Activated CD4-positive, CD25-positive, alpha-beta regulatory T cell (primary cell): ENCODE measurements at places on chromosomes 7 and 10.
A peak's percentile ranks its signal among the peaks of the same experiment; 100 is the strongest.

- no peak for DNase-seq
Observed at GRCh38 chr10:105063796-105064195, 422.7 kb downstream of the SORCS3 start.

- no peak for DNase-seq
Observed at GRCh38 chr10:60427709-60428386, 38.2 kb upstream of the ANK3 start.

DNA sequence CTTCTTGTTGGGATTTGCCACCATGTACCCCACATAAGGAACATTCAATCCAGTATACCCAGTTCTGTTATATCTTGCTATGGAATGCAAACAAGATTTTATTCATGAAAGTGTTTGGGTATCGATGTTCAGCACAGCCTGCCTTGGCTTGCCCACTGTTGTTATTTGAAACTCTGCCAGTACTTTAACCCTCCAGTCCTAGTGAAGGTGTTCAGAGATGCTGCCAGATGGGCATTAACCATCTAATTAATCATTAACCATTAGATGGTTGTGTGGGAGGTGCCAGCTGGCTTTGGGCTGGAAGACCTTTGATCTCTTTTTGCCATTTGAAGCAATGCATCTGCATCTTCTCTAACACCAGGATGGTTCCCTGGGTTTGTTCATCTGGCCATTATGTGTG lies 363.0 kb downstream of the SH2D4B start:
- DNase-seq: no peak

DNA sequence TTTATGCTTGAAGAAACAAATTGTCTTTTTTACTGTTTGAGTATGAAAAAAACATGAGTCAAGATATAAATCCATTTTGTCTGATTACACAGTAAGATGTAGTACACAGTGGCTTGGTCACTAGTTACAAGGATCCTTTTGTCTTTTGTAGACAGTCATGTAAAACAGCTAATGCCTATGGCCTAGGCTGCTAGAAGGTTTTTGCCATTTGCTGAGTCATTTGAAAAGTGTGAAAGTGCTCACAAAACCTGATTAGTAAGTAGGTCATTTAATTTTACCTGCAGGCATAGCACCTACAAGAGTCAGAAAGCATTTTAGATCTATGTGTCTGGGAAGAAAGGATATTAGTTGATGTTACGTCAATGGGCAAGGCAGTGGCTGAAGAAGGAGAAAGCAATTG lies 819.4 kb downstream of the MAGI2 start:
- DNase-seq: no peak

DNA sequence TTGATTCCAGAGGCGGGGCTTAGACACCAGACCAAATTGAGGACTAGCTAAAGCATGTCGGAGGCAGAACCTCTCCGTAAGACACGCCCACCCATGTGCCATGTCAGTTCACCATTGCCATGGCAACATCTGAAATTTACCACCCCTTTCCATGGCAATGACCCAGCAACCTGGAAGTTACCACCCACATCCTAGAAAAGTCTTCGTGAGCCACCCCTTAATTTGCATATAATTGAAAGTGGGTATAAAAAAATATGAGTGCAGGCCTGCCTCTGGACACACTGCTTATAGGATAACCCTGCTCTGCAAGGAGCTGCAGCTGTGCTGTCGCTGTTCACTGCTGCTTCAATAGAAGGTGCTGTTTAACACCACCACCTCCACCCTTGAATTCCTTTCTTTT lies 28.0 kb downstream of the TMEM270 start:
- no peak for DNase-seq

DNA sequence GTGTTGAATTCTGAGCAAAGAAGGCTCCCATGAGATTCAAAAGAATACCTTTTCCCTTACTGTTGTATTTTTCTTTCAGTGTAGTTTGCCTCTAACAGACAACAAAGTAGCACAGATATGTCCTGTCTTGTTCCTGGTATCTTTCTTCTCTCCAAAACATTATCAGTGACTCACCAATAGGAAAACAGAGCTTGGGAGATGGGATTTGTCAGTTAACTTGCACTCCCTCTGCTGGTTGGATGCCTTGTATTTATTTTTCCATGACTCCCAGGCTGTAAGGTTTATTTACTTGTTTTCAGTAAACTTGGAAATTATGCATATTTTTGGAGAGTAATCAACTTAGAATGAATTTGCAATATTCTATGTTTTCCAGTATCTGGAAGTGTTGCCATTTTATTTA lies 129.7 kb downstream of the SAMD9 start:
- no peak for DNase-seq

GRCh38 chr7:6148724-6149360 lies 117.7 kb downstream of the ANKRD61 start:
- DNase-seq: no peak

GRCh38 chr7:116630932-116631671 lies 40.9 kb upstream of the MET start:
- no peak for DNase-seq

- DNase-seq: no peak
Observed at GRCh38 chr10:110305767-110306451, 1.2 kb upstream of the SMNDC1 start.

GRCh38 chr7:135616136-135616535 lies 46.2 kb upstream of the STMP1 start:
- DNase-seq: no peak

GRCh38 chr7:92691578-92691977 lies 101.4 kb upstream of the FAM133B start:
- no peak for DNase-seq

GRCh38 chr10:72328829-72329204 lies 25.9 kb downstream of the DNAJB12 start:
- DNase-seq: no peak

DNA sequence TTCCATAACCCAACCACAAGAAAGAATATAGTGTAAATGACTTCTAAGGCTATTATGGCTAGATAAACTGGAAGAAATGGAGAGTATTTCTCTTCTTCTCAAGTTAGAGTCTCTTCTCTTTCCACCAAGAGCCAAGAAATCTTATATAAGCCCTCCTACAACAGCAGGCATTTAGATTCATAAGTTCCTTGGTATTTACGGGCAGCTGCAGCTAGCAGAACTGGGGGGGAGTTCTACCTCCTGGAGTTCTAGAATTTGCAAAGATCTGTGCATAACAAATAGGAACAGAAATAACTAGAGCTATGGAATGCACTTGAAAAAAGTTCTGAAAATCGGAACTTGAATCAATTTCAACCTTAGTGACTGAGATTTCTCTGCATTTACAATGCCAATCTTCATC lies 715.2 kb upstream of the GRM3 start:
- no peak for DNase-seq

GRCh38 chr10:24451325-24451820 lies 242.4 kb downstream of the KIAA1217 start:
- DNase-seq: no peak

DNA sequence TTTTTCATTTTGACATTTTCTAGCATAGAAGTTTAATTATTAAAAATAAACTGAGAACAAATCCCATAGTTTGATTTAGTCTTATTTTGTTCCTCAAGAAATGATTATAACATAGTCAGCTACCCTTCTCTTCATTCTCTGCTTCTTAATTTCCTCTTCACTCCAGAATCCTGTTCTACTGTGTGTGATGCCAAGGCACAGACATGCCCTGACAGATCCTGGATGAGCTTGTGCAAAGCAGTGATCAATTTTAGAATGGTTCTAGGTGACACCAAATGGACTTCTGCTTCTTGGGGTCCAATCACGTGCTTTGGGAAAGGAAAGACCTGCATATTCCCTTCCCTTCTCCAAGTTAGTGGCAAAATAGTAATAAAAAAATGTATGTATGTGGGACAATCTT lies 665.6 kb downstream of the MAGI2 start:
- DNase-seq: no peak

DNA sequence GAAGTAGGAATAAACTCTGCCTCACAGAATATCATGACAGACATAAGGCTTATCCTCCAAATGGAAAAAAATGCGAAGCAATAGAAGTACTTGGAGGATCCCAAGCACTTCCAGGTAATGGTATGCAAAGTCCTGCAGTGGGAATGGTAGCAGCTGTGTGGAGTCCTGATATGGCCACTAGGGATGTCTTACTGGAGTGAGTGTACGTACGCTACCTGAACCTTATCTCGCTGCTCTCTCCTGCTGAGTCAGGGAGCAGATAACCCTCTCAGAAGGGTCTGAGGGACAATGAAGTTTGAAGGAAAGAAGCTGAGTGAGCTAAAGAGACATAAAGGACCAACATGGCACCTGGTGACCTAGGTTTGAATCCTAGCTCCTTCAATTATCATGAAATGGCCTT lies 42.2 kb downstream of the CH25H start:
- no peak for DNase-seq

DNA sequence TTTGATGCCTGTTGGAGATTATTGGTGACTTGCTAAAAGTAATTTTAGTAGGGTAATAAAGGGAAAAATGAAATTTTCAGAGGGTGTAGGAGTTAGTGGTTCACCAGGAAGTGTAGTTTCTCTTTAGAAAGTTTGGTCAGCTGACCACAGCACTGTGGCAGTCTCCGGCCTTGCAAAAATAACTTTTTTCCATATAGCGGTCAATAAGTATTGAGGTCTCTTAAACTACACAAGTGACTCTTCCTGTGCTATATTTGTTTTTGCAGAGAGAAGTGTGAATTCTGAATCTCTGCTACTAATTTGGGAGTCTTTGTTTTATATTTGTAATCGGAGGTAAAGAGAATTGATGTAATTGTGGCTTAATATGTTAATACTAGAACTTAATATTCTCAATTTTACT lies 24.3 kb downstream of the PTPN12 start:
- no peak for DNase-seq

DNA sequence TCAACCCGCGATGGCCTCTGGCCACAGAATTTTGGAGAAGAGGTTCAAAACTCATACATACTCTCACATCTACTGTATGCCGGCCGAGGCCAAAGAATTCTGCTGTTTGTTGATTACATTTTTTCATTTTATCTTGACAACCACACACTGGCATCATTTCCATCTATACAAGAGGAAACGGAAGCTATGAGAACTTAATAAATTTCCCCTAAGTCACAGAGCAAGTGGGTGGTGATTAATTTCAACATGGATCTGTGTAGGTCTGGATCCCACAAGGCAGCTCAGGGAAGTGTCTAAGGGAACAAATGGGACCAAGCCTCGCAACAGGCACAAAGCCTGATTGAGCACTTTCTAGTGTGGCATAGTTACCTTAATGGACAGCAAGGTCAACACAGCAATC lies 18.0 kb downstream of the ELMO1 start:
- no peak for DNase-seq

DNA sequence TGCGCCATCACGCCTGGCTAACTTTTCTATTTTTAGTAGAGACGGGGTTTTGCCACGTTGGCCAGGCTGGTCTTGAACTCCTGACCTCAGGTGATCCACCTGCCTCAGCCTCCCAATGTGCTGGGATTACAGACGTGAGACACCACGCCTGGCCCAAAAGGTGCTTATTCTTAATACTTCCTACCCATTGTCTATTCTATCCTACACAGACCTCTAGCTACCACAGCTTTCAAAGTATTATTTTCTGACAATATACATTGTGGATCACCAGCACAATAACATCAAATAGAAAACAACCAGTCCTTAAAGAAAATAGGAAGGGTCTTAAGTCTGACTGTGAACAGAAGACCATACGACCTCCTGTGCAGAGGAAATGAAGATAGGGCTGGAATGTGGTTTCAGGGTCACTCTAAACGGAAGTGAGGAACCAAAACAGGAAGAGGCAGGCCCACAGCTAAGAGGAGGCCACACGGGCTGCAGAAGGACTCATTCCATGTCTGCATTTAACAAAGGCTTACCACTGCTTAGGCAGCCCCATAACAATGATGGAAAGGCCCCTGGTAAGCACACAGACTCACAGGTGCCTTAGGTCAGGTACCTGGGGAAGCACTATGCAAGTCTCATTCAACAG lies 115.2 kb downstream of the ZFAND4 start:
- DNase-seq: no peak

GRCh38 chr7:151059367-151060112 lies at the start of gene SLC4A2:
Gene SLC4A2, plus strand, starts transcription at chr7:151059589. Its CDS starts 2,399 bp downstream, at chr7:151061988.
- DNase-seq: peak; percentile 55

- DNase-seq: no peak
Observed at GRCh38 chr10:104317269-104317710, 21.0 kb downstream of the ITPRIP start.

DNA sequence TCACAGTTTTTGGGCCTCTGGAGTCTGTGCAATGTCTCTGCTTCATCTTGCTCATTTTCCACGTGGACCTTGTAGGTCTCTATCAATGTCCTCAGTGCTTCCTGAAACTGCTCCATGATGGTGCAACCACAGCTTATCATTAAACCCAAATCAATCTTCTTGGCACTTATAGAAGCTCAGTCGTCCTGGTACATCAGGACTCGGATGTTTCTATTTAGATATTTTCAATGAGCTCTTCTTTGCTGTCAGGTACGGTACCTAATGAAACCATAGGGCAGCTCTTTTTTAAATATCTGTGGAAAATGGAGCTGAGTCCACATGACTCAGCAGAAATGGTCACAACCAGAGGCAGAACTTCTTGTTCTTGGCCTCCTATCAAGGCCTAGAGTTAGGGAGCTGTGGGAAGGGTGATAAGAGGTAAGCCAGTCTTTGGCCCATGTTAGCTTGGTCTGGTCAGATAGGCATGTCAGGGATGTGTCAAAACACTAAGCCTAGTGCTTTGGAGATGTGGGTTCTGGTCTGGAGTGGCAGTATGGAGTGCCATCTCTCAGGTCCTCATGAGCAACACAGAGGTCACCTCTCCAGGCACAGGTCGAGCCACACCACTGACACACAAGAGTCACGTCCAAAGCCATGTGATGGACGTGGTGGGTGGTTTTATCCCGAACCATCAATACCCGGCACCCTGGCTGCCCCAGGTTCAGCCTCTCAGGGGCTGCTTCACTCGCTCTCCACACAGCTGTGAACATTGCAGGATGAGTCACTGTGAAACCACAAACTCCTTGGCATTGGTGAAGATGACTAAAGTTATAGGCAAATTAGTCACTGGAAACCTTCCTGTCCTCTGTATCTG lies 87.0 kb downstream of the TBXAS1 start:
- DNase-seq: peak; percentile 8

DNA sequence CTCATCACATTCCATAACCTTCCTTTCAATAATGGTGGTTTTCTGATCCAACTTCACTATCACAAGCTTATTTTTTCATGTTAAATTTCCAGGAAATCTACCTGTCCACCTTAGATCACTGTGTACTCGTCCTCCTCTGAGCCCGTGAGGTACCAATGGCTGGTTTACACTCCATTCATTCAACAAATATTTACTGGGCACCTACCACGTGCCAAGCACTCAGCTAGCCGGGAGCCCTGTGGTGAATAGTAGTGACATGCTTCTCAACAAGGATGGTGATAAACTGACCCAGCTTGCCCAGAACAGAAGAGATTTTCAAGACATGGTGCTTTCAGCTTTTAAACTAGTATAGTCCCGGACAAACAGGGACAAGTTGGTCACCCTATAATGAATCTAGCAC lies 98.2 kb downstream of the FAM204A start:
- no peak for DNase-seq

DNA sequence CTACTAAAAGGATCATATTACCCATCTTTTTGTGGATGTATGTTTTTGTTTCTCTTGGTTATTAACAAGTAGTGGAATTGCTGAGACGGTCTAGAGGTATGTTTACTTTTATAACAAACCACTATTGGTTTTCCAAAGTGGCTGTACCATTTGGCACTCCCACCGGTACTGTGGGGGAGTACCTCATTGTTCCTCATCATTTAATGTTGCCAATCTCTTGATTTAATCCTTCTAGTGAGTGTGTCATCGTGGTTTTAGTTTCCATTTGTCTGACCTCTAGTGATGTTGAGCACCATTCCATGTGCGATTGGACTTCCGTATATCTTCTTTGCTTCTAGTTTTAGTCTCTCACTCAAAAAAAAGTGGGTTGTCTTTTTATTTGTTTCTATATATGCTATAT lies 50.4 kb downstream of the RBM33 start:
- DNase-seq: no peak

GRCh38 chr7:35241436-35241835 lies 12.5 kb downstream of the TBX20 start:
- no peak for DNase-seq
